HEK293T (cell line): ENCODE measurements at places on chromosomes 4 and X.
A peak's percentile ranks its signal among the peaks of the same experiment; 100 is the strongest.

DNA sequence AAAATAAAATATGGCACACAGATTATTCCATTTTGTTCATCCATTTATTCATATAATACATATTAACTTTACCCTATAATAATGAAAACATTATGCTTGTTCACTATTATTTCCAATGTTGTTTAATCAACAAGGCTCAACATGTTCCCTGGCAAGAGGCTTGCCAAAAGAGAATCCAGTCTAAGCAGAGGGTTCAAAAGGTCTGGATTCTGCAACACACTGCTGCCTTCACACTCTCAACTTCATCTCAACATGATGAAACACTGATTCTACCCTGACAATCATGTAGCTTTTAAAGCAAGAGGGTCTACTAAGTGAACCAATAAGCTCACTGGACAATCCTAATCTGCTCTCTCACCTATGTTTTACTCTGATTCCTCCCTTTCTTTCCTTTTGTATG lies 101.1 kb downstream of the MID1 start:
- DNase-seq: no peak

DNA sequence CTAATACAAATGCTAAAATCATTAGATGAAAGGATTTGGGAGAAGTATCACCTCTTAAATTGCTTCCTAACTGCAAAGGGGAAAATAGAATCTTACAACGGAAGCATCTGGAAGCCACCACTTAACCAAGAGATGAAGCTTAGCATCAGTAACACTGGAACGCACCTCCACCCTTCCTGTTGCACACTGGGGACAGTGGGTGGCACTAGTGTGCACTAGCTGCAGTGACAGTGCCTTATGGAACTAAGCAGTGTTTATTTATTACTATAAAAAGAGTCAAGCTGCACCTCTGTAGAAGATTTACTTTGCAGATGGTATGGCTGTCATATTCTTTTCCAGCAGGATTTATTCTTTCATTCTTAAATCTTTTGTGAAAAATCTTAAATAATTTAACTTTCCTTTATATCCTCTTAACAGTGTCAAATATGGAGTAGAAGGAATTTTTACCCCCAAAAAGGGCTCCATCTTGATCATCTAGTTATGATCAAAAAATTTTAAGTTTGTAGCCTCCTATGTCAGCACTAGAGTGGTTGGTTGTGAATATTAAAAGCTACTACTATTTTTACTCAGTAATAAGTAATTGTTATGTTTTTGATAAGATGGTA lies 76.7 kb downstream of the SCD5 start:
- DNase-seq: no peak

DNA sequence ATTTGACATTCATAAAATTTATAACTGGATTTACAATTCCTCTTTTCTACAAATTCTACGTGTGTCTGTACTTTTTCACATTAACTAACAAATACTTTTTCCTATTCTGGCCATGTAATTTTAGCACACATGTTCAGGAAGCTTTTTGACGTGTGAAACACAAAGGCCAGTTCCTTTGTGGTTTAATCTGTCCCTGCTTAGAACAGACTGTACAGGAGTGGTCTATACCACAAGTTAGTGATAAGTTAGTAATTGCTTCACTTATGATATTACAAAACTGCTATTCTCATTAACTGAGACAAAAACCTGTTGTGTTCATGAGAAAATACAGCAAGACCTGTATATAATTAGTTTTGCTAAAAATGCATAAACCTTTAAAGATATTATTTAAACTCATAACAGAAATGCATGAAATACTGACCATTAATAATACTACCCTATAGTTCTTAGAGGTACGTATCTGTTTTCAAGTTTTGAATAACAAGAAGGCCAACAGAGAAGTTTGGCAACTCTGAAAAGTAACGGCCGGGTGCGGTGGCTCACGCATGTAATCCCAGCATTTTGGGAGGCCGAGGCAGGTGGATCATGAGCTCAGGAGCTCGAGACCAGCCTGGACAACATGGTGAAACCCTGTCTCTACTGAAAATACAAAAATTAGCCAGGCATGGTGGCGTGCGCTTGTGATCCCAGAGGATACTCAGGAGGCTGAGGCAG lies 13.7 kb upstream of the AREG start:
- DNase-seq: no peak

GRCh38 chrX:11533199-11533651 lies 132.5 kb downstream of the ARHGAP6 start:
- peak; percentile 35 for DNase-seq

- no peak for DNase-seq
Measured at GRCh38 chr4:4667622-4668081, 125.8 kb upstream of the STX18 start.

GRCh38 chrX:18920079-18920478 lies 63.8 kb downstream of the PHKA2 start:
- DNase-seq: no peak

DNA sequence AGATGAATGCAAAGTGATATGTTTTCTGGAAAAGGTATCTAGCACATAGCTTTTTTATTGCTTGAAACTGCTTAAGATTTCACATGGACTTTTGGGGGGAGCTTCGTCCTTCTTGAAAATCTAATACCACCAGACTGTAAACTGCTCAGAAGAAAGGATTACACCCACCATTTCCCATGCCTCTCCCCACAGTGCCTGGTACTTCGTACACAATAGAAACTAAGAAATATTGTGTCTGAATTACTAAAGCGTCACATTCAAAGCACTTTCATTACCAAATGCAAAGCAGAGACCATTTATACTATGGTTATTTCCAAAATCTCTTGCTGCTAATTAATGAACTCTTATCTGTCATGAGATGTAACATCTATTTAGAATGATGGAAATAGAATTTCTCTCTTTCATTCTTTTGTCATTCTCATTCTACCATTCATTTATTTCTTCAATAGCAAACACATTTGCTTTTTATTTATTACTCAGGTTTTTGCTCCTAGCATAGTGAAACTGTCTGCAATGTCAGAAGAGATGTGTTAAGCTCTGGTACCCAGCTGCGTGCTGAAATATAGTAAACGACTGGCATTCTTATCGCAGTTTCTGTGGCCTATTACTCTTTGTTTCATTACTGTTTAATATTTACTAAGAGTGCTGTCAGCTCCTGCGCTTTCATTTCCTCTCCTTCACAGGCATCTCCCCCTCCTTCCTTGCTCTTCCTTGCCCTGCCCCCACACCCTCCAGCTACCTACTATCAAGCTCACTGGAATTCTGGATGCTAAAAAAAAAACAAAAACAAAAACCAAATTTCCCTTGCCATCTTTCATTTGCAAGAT lies 51.4 kb upstream of the RAPGEF2 start:
- DNase-seq: no peak

GRCh38 chr4:61619528-61619927 lies 419.4 kb downstream of the ADGRL3 start:
- peak; percentile 39 for DNase-seq

GRCh38 chr4:3856604-3857204 lies 90.5 kb downstream of the ADRA2C start:
- no peak for DNase-seq

DNA sequence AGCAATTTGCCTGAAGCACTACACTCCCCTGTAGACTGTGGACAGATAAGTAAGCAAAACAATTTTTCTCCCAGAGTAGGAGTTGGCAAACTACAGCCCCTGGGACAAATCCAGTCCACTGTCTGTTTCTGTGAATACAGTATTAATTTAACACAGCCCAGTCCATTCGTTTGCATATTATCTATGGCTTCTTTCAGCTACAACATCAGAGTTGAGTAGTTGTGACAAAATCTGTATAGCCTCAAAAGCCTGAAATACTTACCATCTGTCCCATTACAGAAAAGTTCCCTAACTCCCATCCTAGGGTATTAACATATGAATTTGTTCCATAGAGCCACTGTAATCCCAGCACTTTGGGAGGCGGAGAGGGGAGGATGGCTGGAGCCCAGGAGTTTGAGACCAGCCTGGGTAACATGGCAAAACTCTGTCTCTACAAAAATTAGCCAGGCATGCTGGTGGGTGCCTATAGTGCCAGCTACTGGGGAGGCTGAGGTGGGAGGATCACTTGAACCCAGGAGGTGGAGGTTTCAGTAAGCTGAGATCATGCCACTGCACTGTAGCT lies 53.0 kb downstream of the AMELX start:
- no peak for DNase-seq
